ENCODE measurements at places on chromosomes 7 and 10.

DNA sequence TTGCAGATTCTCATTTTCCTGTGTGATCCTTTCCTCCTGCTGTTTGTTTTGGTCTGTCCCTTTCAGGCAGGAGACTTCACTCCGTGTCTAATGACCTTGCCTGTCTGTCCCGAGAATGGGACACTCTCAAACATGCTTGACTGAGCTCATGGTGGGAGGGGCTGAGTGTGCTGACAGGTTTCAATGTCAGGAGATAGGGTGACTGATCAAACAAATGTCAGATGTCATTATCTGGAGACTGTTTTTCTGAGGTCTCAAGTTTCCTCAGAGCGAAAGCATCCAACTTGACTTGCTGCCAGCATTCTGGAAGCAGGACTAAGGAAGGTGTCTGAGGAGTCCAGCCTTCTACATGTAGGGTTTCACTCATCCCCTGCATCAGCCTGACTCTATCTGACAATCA is 228.8 kb upstream of the KIAA1217 start:
- no peak for DNase-seq

DNA sequence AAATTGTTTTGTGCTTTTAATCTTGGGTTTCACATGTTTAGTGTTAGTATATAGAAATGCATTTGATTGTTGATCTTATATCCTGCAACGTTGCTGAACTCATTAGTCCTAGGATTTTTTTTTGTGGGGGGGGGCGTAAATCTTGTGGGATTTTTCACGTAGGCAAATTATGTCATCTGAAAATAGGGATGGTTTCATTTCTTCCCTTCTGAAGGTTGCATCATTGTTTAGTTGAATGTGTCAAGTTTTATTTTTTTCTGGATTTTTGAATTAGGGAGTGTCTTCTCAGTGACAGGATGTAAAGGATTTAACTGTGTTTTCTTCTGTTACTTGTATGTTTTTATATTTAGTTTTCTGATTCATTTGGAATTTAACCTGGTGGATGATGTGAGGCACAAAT is 26.7 kb downstream of the MKLN1 start:
- DNase-seq = no peak

- DNase-seq = no peak
Observed at GRCh38 chr10:97566336-97566996, 6.1 kb upstream of the ANKRD2 start.

DNA sequence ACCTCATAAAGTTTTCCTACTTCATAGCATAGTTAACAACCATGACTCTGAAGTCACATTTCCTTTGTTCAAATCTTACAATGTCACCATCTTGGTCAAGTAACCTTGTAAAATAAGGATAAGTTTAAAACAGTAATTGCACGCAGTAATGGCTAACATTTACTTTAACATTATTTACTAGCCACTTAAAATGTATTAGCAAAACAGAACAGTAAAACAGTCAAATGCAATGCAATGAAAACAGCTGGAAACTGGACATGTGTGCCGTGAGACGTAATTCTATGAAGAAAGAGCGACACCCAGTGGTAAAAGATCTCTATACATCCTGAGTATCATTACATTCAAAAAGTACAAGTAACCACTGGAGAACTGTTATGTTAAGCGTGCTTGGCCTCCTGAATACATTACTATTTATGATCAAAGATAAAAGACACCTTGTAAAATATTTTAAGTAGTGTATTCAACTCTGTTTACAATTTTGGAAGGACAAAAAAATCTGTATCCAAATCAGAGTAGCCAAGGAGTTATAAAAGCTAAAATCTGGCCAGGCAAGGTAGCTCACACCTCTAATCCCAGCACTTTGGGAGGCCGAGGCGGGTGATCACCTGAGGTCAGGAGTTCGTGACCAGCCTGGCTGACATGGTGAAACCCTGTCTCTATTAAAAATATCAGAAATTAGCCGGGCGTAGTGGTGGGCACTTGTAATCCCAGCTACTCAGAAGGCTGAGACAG is 27.2 kb downstream of the ATE1 start:
- peak; percentile 53 for DNase-seq

GRCh38 chr7:144786522-144786921 is 49.3 kb downstream of the TPK1 start:
- DNase-seq = no peak

DNA sequence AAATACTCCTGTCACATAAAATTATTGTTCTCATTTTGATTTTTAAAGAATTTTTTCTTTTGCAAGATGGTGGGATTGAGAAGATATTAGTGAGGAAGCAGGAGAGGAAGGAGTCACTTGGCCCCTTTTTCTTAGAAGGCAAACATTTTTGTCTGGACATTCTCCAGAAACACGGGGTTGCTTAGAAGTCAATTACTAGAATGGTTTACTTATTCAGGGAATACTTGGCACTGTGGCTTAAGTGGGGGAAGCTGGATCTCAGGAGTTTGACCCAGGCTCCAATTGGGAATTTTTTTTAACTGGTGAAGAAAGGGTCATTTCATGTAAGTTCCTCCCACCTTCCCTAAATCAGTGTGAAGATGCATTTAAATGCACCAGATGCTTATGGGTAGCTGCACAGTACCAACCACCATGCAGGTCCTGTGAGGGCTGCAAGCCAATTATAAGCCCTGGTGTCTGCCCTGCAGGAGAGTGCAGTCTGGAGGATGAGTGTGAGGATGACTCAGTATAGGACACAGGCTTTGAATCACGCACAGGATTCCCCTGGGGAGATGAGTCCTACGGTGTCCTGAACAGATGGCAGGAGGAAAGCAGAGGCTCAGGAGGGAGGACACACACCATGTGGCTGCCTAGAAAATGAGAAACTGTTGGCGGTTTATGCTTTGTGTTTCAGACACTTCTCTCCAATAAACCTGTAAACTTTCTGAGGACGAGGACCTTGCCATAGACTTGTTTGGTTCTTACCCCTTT is 299.1 kb downstream of the PLXNA4 start:
- no peak for DNase-seq

- no peak for DNase-seq
Observed at GRCh38 chr10:59601985-59602384, 107.7 kb downstream of the SLC16A9 start.

GRCh38 chr7:64618785-64619456 is 47.0 kb upstream of the ZNF107 start:
- DNase-seq = peak; percentile 69

DNA sequence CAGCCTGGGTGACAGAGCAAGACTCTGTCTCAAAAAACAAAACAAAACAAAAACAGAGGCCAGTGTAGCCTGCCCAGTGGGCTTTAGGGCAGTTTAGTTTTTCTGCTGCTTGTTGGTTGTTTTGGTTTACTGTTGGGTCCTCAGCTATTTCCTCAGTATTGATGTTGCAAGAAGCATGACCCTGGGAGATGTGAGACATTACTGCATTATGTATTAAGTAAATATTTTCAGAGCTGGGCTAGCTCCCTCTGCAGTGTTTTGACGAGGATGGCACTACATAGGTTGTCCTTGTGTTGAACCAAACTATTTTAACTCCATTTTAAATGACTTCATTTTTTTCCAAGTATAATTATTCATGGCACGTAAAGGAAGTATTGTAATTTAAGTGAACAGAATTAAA is 4.8 kb downstream of the AKAP9 start:
- DNase-seq = peak; percentile 69

- DNase-seq = no peak
Observed at GRCh38 chr7:107924841-107925504, 34.0 kb downstream of the DLD start.

DNA sequence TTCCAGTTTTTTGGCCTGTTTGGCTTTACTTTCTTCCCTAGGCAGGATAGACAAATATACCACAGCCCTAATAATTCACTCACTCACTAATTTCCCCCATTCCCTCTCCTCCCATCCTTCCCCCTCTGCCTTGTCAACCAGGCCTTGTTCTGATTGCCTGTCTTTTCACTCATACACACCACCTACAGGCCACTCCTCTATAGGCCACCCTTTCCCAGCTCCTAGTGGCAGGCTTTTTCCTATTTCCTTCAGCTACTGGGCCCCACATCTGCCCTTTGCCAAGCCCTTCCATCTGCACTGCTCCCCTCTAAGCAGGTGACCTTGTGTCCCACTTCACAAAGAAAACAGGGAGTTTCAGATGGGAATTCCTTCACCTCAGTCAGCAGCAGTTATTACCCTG is 59.8 kb upstream of the MSRB2 start:
- DNase-seq = no peak

- DNase-seq = no peak
Observed at GRCh38 chr7:41745451-41745850, 42.6 kb upstream of the INHBA start.
